ENCODE measurements at places on chromosomes 3 and 15.
A peak's percentile ranks its signal among the peaks of the same experiment; 100 is the strongest.

- no peak for DNase-seq
Observed at GRCh38 chr15:64597477-64597822, 137.1 kb downstream of the ZNF609 start.

DNA sequence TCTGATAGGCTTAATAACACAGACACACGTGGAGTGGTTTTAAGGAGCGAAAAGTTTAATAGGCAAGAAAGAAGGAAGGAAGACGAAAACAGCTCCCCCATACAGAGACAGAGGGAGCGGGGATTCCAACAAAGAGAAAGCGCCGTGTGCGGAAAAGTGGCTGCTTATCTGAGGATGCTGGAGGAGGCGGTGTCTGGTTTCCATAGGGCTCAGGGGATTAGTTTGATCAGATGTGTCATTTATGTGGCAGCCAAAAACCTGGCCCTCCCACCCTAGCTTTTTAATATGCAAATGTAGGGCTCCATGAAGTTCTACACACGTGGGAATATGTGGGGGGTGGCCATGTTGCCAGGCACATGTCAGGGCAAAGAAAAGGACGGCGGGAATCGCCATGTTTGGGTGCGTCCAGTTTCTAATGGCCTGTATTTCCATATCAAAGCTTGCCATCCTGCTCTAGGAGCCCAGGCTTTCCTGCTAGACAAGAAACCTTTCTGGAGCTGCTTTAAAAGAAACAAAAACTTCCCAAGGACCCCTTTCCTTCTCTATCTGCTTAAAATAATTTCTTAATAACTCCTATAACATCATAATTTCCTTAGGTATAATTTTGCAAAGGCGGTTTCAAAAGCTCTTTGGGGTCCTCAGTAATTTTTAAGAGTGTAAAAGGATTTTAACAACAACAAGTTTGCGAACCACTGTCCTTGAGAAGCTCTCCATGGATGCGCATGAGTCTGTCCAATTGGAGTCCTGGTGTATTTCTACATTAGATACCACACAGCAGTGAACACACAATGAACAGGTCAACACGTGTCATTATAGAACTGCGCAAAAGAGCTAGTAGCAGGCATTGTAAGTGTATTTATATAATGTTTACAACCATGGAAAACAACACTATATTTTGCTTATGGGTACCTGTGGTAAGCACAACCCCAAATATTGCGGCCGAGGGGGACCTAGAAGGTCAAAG is 622 bp upstream of the ZNF589 start:
- no peak for DNase-seq

DNA sequence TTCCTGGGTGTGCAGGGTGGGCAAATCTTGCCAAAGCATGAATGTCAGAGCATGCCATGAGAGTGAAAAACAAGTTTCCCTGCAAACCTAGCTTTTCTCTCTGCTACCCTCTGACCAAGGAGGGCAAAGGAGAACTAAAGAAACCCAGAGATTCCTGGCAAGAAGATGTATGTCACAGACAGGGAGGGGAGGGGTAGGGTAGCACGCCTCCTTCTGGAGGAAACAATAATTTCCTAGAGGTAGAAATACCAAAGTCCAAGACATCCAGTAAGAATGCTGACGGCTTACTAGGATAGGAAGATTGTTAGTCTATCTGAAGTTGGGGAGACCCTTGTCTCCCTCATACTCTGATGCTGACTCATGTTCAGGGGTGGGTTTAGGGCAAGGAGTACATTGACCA is 203.9 kb downstream of the NR1D2 start:
- no peak for DNase-seq

DNA sequence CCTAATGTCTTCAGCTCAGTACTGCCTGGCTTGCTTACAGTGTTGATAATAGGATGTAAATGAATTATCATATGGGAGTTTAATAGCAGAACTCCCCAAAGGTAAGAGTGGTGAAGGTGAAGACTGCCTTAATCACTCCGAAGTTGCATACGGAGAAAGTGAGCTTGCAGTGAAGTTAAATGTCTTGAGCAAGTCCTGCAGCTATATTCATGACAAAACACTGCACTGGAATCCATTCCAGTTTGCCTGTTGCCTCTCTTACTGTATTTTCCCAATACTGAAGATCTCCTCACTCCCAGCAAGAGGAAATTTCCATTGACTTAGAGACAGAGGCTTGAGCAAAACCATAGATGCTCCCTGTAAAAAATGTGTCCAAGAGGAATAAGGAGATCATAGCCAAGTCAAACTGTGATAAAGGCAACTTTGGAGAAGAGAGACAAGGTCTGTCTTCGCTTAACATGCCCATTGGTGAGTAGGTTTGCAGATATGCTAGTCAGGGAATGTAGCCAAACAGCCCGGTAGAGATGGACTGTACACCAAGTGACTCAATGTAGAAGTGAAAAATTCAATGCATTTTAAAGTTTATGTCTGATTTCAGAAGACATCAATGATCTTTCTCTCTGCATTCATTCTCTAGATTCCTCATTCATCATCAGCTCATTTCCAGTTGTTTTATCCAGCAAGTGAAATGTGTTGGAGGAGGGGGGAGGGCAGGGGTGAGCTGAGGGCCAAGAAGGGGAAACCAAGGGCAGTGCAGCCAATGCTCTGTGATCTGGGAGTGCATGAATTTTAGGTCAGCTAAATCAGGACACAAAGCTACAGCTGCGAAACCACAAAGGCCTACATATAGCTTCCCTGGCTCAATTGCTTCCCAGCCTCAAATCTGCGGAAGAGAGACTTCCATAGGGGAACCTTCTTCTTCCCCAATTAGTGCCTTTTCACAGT is 667.1 kb upstream of the NR2F2 start:
- no peak for DNase-seq

DNA sequence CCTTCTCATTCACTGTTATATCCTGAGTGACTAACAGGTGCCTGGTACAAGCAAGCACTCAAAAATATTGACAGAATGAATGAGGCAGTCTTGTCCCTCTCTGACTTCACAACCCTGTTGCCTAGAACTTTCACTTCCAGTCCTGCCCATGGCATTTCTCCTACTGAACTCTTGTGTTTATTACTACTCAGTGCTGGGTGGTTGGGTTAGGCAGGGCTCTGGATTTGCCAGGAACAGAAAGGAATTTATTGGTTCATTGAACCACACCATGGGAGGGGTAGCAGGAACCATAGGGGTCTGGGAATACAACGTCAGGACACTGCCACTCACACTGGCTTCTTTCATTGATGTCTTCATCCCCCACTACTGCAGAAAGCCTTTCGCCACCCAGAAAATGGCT is 41.9 kb upstream of the SEMA4B start:
- no peak for DNase-seq

DNA sequence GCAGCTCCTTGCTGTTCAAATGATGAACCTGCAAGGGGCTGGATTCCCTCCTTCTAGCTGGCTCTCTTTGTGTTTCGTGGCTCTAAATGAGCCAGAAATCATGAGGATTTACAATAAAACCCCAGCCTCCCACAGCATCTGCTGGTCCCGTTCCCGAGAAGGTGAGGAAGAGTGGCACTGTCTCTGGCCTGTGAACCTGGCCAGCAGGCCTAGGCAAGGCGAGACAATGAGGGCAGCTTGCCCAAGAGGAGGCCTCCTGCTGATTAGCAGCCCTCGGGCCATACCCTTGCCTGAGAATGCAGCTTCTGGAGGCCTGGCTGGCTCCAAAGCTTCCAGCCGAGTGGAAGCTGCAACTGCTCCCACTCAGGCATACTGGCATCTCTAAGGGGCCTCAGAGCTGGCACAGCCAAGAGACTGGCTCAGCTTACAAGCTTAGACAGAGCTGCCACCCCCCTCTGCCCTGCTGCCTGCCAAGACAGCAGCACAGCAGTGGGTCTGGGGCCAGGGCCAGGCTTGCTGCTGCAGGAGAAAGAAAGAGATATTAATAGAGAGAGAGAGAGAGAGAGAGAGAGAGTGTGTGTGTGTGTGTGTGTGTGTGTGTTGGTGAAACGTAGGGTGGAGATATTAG is 76.5 kb downstream of the HMG20A start:
- DNase-seq, result peak; percentile 39

- no peak for DNase-seq
Observed at GRCh38 chr3:126130981-126131745, 47.2 kb upstream of the SLC41A3 start.

- DNase-seq, result no peak
Observed at GRCh38 chr15:44158111-44158510, 37.0 kb downstream of the FRMD5 start.

DNA sequence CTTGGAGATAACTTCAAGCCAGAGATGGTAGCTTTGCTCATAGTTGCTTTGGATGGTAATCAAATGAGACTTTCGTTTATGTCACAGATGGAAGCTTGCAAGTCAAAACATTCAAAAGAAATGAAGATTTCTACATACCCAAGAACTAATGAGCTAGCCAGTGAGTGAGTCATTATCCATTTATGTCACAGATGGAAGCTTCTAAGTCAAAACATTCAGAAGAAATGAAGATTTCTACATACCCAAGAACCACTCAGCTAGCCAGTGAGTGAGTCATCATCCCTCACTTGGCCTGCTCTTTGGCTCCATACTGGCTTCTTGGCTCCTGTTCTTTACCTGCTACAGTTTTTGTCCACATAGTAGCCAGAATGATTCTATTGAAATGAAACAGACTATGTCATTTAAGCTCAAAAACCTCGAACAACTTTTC is 559.8 kb upstream of the CBLB start:
- peak; percentile 99 for DNase-seq

DNA sequence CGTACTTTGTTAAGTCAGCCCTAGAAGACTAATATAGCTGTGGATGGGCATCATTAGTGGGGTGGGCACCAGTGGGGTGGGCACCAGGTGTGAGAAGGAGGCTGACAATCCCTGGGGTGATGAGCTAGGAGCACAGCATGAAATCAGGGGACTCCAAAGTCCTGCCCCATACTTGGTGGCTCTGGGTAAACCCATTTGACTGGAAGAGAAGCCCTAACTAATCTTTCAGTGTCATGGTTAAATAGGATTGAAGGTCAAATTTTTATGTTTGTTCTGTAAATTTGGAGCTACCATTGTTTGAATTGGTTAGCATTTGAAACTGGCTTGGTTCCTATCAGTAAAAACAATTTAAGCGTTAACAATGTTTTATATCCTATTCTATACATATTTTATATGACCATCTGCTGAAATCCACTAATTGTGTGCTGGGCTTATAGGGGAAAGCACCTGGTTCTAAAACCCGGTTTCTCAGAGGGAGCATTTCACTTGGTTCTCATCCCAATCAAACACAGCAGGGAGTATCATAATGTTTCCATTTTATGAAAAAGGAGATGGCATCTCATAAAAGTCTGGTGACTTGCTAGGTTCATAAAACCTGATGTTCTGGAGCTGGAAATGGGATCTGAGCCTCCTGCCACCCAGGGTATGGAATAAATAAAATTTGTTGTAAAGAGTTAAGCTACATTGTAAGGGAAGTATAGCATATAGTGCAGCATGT is 87.7 kb upstream of the HACD2 start:
- no peak for DNase-seq

DNA sequence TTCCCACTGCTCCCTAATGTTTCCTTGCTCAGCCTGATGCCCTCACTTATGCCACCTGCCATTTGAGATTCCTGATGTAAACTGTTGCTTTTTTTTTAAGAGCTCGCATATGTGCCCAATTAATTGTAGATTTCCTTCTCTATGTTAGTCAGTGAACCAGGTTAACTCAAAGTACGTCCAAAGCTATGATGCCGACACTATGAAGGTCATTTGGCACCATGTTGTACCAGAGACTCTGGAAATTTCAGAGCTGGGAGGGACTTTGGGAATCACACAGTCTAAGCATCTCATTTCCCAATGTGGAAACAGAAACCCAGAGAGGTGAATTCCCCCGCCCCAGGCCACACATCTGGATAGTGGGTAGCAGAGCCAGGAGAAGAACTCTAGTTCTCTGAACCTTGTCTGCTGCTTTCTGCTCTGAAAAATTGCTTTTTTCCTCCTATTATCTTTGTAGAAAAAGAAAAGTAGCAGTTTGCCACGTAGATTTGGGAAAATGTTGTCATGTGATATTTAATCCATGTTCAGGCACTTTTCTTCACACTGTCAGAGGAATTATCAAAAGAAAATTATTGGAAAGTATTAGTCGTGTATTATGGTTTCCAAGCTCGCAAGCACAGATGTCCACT is 38.5 kb upstream of the TNFAIP8L3 start:
- DNase-seq, result no peak

- no peak for DNase-seq
Observed at GRCh38 chr3:84039099-84039498, 919.7 kb upstream of the CADM2 start.

GRCh38 chr3:67377299-67377698 is 277.1 kb downstream of the SUCLG2 start:
- DNase-seq, result no peak

GRCh38 chr15:66229790-66230465 is 23.6 kb downstream of the MEGF11 start:
- no peak for DNase-seq

- DNase-seq, result no peak
Observed at GRCh38 chr3:178519701-178520100, 16.5 kb upstream of the KCNMB2 start.

DNA sequence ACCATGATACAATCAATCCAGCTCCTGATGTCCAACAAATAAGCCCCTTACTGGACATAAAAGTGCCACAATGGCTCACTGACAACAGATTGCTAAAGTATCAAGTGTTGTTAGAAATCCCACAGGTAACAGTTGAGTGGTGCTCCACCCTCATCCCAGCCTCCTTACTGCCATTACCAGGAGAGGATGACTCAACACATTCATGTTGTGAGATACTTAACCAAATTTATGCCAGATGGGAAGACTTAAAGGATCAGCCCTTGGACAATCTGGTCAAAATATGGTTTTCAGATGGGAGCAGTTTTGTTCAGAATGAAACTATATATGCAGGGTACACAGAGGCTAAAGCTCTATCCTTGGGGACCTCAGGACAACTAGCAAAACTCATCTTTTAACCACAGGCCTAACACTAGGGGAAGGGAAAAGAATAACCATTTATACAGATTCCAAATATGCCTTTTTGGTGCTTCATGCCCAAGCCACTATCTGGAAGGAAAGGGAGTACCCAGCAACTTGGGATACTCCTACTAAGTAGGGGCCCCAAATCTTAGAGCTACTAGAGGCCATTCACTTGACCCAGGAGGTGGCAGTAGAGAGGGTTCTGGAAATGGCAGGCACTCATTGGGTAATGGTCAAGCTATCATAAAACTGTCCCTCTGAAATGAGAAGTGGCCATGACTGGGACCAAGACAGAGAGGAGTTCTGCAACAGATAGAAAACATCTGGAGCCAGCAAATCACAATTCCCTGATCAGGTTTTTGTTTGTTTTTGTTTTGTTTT is 6.9 kb upstream of the ZNF662 start:
- DNase-seq, result no peak

- DNase-seq, result no peak
Observed at GRCh38 chr3:193640728-193641439, 47.9 kb downstream of the OPA1 start.

DNA sequence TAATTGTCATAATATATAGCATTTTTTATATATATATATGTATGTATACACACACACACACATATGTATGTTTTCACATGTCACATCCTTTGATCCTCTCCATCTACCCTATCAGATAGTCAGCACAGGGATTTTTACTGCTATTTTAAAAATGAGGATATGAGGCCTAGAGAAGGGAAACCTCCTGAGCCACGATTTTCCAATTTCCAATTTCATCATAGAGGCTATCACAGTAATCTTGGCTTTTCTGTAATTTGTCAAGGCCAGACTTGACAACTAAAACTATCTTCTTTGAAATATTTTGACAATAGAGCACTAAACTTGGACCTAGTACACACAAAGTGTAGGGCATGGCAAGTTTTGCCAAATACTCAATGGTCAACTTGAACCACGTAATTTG is 42.5 kb downstream of the IL1RAP start:
- no peak for DNase-seq

Measured in GM04503 (cell line).